Temporal lobe (tissue), 4 donors: ENCODE measurements at places on chromosomes 12 and 14. TPM values are rescaled to one million over a fixed set of nuclear protein-coding genes. Genes with fewer than 3 reads are reported as not detected.

The LMNTD1 gene
- total RNA-seq = 1.2 TPM

The OTX2 gene
- 0.25 TPM for total RNA-seq

The MYH6 gene
- not detected for total RNA-seq

The CFAP251 gene
- total RNA-seq = 3.0 TPM

The EID3 gene
- 3.2 TPM for total RNA-seq

The CEP170B gene
- total RNA-seq = 18.2 TPM

The GLIPR1L1 gene
- not detected for total RNA-seq

The BIN2 gene
- 0.74 TPM for total RNA-seq

The RHEBL1 gene
- 0.49 TPM for total RNA-seq

The KCNJ8 gene
- 4.2 TPM for total RNA-seq

The PNP gene
- total RNA-seq = 3.9 TPM

The BHLHE41 gene
- total RNA-seq = 0.74 TPM

The CSRP2 gene
- total RNA-seq = 359 TPM
